ENCODE measurements at places on chromosomes 6 and 20.

DNA sequence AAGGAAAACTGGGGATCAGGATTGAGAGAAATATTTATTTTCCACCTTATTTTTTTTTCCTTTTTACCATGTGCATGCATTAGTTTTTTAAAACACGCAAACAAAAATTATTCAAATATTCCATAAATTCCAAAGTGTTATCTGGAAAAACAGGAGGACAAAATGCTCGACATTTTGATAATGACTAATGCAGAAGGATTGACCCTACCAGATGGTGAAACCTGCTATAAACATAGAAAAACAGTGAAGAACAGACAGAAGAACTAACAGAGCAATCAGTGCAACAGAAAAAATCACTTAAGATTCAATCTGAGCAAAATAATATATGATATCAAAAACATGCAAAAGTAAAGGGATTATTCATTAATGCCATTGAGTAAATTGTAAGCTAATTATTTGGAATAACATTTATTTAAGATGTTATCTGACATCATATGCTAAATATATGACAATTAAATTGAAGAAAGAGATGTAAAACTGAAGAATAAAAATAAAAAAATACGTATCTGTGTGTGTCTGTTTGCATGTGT, 218.4 kb downstream of the LMBRD1 start:
- no peak for DNase-seq

GRCh38 chr6:91486200-91486599, 899.3 kb upstream of the MAP3K7 start:
- no peak for DNase-seq

DNA sequence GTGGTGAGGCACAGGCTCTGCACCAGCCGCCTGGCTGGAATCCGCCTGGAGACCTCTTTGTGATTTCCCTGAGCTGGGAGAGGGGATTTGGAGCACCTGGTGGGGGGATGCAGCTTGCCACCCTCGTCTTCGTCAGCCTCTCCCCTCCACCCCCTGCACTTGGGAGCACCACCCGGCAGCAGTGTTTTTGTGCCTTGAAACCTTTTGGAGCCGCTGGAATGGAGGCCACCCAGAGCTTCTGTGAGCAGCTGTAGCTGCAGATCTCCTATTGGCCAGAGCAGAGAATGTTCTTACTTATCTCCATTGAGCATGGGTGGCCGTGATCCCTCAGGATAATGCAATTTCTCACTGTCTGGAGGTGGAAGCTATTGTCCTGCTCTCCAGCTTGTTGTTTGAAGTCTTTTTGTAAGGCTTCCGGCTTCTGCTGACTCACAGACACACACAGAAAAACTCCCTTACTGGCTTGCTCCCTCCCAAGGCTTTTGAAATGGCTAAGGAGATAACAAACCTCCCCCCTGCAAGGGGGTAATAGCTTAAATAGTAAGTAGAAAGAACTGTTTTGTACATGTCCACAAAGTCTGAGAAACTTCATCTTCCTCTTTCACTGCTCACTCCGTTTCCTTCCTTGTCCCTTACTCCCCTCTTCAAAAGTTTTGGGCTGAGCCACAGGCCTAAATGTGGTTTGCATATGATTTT, 271.2 kb downstream of the PRL start:
- peak; percentile 67 for DNase-seq

- no peak for DNase-seq
Measured at GRCh38 chr6:137202078-137202477, 17.1 kb downstream of the IFNGR1 start.

- no peak for DNase-seq
Measured at GRCh38 chr6:133214267-133214666, 26.9 kb upstream of the EYA4 start.

GRCh38 chr6:146017672-146018071, 11.2 kb upstream of the GRM1 start:
- DNase-seq, result no peak

DNA sequence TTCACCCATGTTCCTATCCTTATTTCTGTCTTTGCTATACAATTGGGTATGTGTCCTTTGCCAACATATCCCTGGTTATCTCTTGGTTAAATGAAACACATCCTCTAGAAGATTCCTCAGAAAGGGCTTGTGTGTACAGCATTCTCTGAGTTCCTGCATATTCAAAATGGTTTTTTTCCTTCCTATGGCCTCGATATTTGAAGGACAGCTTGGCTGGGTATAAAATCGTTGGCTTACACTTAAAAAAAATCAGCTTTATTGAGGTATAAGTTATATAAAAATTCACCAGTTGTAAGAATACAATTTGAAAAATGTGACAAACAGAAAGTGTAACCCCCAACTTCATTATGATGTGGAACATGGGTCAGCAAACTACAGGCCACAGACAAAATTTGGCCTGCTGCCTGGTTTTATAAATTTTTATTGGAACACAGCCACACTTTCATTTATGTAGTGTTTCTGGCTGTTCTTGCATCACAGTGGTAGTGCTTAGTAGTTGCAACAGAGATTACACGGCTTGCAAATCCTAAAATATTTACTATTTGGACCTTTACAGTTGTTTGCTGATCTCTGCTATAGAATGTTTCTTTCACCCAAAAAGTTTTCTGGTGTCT, 16.7 kb downstream of the PCMT1 start:
- DNase-seq, result no peak

GRCh38 chr6:133906050-133906449, 17.1 kb downstream of the TCF21 start:
- no peak for DNase-seq

DNA sequence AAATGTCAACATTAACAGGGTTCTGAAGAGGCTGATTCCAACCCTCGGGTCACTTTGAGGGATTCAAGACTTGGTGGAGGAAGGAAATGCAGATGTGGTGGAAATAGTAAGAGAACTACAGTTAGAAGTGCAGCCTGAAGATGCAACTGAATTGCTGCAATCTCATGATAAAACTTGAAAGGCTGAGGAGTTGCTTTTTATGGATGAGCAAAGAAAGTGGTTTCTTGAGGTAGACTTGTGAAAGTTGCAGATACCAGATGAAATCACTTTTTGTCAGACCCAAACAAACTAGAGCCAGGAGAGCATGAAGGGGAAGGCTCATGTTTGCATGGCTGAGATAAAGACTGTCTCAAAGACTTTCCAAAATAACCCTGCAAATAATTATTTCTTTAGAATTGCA, 16.2 kb downstream of the ANKRD6 start:
- no peak for DNase-seq

DNA sequence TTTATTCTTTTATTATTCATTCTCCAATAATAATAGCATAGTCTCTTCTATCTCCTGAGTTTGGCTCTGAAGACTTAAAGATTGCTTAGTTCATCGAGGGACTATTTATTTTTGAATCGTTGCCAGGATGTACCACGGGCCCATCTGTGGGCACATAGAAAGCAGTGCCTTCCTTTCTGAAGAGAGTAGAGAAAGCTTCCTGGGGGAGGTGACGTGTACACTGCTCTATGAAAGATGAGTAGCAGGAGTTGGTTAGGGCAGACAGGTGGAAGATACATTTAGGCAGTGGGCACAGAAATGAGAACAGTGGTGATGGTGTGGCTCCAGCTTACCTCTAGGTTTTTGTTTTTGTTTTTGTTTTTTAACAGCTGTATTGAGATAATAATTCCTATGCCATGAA, 98.4 kb downstream of the CDKAL1 start:
- DNase-seq, result no peak

DNA sequence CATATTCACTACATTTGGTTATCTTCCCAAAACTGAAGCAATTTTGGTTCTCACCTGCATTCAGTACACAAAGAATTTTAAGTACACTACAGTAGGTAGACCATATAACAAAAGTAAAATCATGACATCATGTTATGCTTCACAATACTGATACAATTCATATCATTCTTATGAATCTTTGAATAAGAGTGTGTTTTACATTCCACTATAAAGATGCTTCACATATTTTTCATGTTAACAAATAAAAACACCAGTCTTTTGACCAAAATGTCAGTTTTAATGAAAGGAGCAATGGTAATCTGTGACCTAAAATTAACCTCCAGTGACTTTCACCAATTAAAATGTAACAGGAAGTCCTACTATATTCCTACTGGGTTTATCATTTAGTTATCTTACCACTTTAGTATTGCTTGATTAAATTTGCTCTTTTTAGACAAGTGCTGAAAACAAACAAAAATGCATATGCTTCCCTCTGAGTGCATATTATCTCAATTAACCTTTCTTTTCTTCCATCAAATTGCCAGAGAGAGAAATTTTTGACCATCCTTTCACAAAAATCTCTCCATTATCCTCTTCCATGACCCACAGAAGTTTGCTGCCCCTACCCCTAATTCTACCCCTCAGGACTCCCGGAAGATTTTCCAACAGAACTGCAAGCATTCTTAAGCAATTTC, 49.3 kb downstream of the PHIP start:
- DNase-seq, result no peak

- no peak for DNase-seq
Measured at GRCh38 chr6:9978480-9978879, 436.4 kb downstream of the TFAP2A start.
